Omental fat pad (tissue), 4 donors: ENCODE measurements at places on chromosomes 7 and 10. TPM values are rescaled to one million over a fixed set of nuclear protein-coding genes. Genes with fewer than 3 reads are reported as not detected.

DNA sequence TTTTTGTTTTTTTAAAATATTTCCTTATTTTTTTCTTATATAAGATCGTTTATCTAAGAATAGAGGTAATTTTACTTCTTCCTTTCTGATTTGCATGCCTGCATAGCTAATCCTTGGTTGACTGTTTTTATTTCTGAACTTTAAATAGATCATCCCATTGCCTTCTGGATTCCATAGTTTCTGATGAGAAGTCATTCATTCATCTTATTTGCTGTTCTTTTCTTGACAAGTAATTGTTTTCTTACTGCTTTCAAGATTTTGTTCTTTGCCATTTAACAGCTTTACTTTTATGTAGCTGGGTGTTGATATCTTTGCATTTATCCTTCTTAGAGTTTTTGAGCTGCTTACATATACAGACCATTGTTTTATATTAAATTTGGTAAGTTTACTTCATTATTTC is 437.9 kb downstream of the SDK1 start:
- DNase-seq: no peak

DNA sequence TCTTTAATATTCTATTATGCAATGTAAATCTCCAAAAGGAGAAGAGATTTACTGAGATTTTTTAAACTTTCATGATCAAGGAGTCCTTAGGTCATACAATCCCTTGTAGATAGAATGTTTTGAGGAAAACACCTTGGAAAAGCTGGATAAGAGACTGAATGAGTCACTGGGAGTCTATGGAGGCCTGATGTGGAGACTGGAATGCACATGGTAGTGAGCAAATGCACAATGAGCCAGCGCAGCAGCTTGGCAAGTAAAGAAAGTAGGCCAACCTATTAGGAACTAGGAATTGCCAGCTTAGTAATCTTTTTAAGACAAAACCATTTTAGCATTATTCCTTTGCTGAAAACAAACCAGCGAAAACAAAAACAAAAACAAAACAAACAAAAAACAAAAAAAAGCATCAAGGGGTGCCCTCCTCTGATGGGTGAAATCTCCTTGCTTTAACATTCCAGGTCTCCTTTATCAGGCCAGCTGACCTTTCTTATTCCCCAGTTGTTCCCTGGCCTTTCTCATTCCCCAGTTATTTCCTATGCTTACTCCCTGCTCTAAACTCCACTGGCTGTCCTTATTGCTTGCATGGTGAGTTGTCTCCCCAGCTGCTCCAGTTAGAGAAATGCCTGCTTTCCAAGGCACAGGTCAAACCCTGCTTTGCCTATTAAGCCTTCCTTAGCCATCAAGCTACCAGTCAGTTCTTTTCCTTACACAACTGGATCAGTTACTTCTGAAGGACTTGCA is 135.8 kb downstream of the PLCE1 start:
- DNase-seq: no peak

GRCh38 chr7:51613911-51614357 is 297.3 kb upstream of the COBL start:
- DNase-seq: no peak

DNA sequence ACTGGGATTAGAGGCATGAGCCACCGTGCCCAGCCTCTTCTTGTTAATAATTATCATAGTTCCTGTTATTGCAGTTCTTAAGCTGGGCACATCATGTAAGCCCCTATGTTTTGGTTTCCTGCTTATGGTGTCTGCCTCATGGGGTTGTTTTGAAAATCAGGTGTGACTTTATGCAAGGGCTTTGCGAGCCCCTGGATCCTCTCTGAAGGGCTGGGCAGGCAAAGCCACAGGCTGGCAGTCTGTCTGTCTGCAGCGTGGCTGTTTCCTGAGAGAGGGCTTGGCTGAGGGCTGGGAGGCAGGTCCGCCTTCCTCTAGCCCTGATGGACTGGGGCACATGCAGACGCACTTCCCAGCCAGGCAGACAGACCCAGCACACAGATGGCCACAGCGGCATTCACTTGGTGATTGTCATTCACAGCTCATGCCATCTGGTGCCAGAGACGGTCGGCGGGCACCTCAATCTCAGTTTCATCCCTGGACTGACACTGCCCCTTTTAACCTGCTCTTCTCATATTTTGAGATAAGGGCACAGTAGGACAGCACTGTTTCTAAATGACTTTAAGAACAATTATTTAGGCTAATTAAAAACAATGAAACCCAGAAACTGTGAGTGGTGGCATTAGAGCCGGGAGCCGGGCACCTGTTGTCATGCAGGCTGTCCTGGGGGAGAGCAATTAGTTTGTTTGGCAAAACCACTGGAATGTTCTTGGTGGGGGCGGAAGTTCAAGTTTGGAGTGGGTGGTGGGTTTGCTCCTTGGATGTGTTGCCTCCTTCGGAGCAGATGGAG is 35.5 kb downstream of the RBM20 start:
- no peak for DNase-seq

- no peak for DNase-seq
These were observed 92.0 kb downstream of the TMEM106B start for GRCh38 chr7:12303062-12303461.

GRCh38 chr7:87766827-87767226 is 109.3 kb downstream of the SLC25A40 start:
- DNase-seq: no peak

GRCh38 chr10:120553911-120554310 is 96.9 kb downstream of the PLPP4 start:
- no peak for DNase-seq

The TAS2R5 gene
- total RNA-seq: 4.6 TPM

- DNase-seq: no peak
These were observed 212.5 kb downstream of the GLI3 start for GRCh38 chr7:42024537-42024936.

DNA sequence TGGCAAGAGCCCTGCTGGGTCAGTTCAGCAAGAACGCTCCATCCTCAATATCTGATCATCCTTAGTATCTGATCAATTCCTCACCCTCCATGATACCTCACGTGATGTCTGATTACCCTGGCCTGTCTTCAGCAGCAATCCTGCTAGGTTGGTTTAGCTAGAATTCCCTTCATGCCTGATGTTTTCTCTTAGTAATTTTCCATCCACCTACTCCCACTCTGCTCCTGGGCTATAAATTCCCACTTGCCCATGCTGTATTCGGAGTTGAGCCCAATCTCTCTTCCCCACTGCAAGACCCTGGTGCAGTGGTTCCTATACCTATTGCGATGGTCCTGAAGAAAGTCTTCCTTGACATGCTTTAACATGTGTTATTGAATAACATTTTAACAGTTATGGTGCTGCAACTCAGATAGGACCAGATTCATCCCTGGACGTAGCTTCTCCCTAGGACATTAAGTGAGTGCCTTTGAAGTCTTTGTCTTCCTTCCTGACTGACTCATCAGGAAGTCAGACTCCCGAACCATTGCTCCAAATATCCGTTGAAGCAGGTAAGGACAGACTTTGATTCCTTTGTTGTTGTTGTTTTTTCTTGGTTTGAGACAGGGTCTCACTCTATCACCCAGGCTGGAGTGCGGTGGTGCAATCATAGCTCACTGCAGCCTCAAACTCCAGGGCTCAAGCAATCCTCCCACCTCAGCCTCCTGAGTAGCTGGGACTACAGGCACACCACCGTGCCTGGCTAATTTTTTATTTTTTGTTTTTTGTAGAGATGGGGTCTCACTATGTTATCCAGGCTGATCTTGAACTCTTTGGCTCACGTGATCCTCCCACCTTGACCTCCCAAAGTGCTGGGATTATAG is 29.4 kb upstream of the CLDN3 start:
- DNase-seq: no peak

DNA sequence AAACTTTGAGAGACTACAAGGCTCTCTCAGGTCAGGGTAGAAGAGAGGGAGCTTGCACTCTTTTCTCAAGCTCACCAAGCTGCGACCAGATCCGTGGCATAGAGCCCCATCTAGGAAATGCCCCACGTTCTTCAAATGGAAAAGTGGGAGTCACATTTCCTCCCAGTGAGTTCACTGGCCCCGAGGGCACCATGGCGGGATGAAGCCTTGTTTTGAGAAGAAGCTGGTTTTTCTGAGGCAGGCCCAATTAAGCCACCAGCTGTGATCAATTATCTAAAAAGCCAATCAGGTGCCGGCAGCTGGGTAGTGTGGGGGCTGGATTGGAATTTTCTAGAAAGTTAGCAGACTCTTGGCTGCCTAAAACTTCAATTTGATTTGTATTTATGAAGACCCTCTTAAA is 101.4 kb downstream of the ZNF365 start:
- DNase-seq: no peak

The NUDCD3 gene
- total RNA-seq: 57.2 TPM

The NXPH1 gene
- not detected for total RNA-seq

DNA sequence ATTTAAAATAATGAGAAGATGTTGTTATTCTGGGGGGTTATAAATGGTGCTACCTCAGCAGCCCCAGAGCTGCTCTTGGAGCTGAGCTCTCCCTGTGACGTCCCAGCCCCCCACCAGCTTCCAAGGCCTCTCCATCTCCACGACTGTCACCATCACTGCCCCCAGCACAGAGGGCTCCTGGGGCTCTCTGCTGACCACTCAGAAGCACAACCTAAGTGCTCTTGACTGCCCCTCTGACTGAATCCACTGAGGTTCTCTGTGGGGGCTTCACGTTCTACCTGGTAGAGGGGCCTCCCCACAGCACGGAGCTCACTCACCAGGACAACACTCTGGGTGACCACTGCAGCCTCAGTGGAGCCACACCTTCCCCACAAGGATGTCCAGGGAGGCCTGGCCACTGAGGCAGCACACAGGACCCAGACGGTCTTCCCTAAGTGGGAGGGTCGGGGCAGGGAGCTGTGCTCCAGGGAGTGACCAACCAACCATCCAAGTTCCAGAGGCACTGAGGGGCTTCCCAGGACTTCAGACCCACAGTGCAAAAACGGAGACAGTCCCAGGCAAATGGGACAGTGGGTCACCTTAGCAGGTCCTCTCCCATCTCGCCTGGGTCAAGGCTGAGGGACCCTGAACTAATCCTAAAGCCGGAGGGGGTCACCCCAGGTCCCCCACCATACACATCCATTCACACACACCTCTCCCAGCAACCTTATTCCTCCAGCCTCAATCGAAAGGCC is 121.0 kb upstream of the PPP2R2D start:
- DNase-seq: no peak

The RELN gene
- 1.2 TPM for total RNA-seq

GRCh38 chr7:133625046-133625445 is 372.2 kb downstream of the EXOC4 start:
- DNase-seq: no peak

DNA sequence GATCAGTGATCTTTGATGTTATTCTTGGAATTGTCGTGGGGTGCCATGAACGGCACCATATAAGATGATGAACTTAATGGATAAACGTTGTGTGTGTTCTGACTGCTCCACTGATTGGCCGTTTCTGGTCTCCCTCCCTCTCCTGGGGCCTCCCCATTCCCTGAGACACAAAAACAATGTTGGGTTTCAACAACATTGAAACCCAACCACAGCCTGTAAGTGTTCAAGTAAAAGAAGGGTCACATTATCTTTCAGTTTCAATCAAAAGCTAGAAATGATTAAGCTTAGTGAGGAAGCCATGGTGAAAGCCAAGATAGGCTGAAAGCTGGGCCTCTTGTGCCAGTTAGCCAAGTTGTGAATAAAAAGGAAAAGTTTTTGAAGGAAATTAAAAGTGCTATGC is 19.5 kb downstream of the EN2 start:
- DNase-seq: no peak

DNA sequence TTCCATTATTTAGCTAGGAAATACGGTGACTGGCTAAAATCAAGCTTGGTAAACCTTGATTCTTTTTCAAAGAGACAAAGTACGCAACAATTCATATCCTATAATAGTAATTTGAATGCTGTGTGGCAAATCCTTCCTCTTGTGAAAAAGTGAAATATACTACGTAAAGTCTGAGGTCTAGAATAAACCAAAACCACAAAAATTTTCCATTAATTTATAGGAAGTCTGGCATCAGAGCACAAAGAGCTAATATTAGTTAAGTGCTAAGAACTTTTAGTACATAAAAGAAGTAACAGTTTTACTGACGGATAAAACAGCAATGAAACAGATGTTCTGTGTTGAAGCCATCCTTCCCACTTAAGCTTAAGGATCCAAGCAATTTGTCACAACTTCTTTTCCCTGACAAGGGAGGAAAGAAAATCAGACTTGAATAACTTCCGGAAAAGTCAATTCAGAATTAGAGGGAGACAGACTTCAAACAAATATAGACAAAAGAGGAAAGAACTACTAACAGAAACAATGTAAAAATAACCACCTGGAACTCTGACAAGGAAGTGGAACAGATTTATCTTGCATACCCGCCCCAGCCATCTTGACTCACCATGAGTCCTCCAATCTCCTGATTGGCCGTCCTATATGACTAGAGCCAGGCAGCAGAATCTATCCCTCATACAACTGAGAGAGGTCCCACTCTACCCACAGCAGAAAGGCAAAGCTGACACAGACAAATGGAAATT is 34.6 kb downstream of the RHEB start:
- no peak for DNase-seq

GRCh38 chr10:103757531-103758293 is 97.7 kb downstream of the SH3PXD2A start:
- DNase-seq: no peak

- DNase-seq: no peak
These were observed 181.2 kb upstream of the ANK3 start for GRCh38 chr10:60570896-60571295.

DNA sequence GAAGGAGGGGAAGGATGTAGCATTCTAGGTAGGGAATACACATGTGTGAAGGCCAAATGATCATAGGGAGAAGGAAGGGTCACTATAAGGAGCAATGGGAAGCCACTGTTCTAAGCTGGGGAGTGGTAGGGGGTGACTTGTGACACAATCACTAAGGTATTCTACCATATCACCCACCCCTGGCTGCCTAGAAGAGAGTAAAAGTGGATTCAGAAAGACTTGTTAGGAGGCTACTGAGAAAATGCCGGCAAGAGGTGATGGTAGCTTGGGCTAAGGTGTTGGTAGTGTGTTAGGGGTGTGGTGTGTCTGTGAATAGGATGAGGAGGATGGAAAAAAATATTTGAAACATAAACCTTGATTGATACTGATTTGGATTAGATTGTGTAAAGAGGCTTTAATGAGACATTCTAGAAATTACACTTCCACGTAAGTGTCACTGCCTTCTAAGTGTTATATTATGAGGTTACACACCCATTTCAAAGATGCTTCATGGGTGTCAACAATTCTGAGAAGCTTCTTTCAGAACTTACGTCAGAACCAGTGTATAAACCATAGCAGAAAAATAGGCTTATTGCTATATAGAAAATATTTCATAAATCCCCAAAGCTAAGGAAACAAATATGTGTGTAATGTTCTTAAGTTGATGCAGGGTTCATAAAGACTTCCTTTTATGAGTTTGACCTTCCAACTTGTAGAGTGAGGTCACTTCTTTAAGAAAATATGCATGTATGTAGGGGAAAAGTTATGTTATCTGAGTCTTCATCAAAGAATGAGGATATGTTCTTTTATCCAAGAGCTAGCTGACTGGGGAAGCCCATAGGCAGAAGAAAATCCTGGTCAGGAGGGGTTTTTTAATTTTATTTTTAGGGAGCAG is 5.6 kb upstream of the BPGM start:
- no peak for DNase-seq

- DNase-seq: no peak
These were observed 112.6 kb downstream of the SH3PXD2A start for GRCh38 chr10:103742824-103743223.
